Right kidney (tissue), 9 donors: ENCODE measurements at places on chromosomes 16 and 17.

DNA sequence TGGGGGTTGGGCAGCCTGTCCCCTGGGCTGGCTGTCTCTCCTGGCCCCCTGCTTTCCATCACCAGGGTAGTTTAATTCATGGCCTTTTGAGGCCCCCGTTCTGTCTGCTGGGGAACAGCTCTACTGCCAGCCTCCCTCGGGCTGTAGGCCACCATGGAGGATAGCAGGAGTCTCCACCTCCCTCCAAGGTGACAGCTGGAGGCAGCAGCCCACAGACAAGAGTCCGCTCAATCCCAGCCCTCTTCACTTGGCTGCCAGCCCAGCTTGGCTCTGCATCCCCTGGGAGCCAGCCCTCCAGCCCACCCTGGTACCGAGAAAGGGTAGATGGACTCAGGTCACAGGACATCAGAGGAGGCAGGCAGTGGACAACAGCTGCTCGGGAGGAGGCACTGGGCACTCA lies 194.6 kb upstream of the SDK2 start:
- DNase-seq = no peak

GRCh38 chr17:16465861-16466338 lies 26.1 kb downstream of the LRRC75A start:
- no peak for DNase-seq

GRCh38 chr17:32523017-32523680 lies 36.4 kb downstream of the CDK5R1 start:
- DNase-seq = no peak

DNA sequence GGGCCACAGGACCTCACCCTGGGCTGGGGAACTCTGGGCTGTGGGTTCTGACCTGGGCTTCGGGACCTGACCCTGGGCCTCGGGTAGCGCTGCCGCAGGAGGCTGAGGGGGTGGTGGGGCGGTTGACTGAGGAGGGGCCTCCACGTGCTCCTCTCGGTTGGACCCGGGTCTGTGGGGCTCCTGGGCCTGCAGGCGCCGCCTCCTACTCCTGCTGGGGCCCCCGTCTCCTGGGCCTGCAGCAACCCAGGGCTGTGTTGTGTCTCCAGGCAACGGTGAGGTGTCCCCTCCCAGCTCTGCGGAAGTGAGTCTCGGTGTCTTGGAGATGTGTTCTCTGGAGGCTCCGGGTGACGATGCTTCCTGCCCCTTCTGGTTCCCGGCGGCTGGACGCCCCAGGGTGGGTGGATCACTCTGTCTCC lies 41.5 kb upstream of the GNG13 start:
- DNase-seq = no peak

GRCh38 chr16:29825145-29826044 lies 5.1 kb downstream of the MVP start:
- DNase-seq = no peak
